Naive thymus-derived CD4-positive, alpha-beta T cell (primary cell): ENCODE measurements at places on chromosomes 7 and 10.

GRCh38 chr7:51234139-51234538 lies 82.5 kb downstream of the COBL start:
- no peak for DNase-seq

- DNase-seq = no peak
Measured at GRCh38 chr7:43341132-43341531, 228.7 kb downstream of the HECW1 start.

DNA sequence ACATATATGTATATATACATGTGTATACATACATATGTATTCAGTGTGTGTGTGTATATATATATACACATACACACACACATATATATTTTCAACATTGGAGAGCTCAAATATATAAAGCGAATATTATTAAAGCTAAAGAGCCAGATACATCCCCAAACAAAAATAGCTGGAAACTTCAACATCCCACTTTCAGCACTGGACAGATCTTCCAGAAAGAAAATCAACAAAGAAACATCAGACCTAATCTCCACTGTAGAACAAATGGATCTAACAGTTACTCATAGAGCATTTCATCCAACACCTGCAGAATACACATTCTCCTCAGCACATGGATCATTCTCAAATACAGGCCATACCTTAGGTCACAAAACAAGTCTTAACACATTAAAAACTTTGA lies 799.0 kb downstream of the PCDH15 start:
- DNase-seq = no peak

DNA sequence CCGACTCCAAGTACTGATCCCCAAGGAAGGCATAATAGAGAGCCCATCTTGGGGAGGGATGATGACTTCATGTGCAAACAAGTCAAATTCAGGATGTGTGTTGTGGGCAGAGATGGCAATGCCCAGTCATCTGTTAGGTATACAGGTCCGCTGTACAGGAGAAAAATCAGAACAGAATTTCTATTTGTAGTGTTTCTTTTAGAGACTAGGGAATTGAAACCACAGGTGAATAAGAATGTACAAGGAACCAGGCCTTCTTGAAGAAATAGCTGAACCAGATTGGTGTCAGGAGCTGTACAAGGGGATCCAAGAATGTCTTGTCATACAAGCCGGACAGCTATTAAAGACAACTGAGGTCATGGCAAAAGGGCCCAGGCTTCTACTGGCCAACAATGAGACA lies 147.9 kb downstream of the PFKFB3 start:
- no peak for DNase-seq

- DNase-seq = no peak
Measured at GRCh38 chr10:75186310-75186709, 24.3 kb upstream of the VDAC2 start.

GRCh38 chr7:7352845-7353244 lies 170.5 kb downstream of the C1GALT1 start:
- no peak for DNase-seq
